ENCODE measurements at places on chromosomes 2 and 18.

DNA sequence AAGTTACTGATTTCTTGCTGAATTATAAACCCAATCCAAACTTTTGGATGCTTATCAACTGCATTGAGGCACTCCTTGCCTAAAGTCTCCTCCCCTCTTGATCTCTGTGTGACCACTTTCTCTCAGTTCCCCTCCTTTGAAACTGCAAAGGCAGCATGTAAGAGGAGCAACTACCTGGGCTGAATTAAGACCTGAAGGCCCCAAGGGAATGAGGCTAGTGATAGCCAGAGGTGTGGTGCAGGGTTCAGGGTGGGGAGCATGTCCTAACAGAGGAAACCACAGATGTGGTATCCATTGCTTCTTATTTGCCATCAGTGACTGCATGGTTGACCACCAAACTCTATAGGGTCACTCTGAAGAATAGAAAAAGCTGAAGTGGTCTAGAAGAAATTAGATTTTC lies 557.9 kb downstream of the TNS1 start:
- no peak for DNase-seq

DNA sequence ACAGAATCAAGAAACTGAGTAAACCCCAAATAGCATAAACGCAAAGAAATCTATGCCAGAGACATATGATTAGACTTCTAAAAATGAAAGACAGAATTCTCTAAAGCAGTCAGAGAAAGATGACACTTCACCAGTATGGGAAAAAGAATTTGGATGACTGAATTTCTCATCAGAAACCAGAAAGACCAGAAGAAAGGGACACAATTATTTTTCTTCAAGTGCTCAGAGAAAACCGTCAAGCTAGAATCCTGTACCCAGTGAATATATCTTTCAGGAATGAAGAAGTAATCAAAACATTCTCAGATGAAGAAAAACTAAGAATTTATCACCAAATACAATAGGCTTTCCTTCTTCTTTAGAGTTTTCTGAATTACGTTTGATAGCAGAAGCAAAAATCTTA lies 14.2 kb upstream of the ESPNL start:
- no peak for DNase-seq

- no peak for DNase-seq
These were observed 1.0 kb upstream of the GMPPA start for GRCh38 chr2:219497495-219498279.

- DNase-seq, result no peak
These were observed 6.5 kb downstream of the STARD6 start for GRCh38 chr18:54351186-54351585.

GRCh38 chr2:51413726-51414125 lies 381.8 kb upstream of the NRXN1 start:
- no peak for DNase-seq

DNA sequence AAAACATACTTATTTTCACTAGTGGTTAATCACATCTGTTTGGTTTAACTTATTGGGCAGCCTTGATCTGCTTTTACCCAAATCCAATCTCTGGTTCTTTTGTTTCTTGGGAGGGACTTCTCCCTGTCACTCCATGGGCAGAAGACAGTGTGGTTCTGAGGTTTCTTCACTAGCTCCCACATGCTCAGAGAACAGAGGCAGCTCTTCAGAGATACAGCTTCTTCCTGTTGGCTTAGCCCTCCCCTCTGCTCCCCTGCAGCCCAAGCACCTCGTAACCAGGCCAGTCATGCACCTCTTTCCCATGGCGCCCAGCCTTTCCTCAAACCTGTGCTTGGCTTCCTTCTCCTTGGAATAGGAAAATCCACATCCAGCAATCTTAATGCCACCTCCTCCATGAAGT lies 32.8 kb downstream of the SLC9A2 start:
- no peak for DNase-seq

Measured in stimulated activated CD8-positive, alpha-beta memory T cell treated with anti-CD3 and anti-CD28 coated beads, Interleukin-15, amount 100 ng/mL, for 48 hours (primary cell).